ENCODE measurements at places on chromosomes 3 and 15.

- DNase-seq, result no peak
Measured at GRCh38 chr3:36792342-36792741, 28.0 kb upstream of the DCLK3 start.

DNA sequence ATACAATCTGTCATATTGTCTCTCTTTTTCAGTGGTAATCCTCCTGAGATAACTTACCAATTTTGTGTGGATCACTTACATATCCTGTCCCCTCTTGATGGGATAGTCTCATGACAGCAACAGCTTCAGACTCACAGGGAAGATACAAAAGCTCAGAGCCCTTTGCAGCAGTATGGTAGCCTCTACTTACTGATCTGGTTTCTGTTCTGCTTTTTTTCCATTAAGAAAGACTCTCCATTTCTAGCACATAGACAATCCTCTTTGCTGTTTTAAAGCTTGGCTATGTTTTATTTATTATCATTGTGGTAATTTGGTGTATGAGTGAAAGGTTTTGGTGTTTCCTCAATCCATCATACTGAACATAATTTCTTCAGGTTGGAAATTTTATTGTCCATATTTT, 25.4 kb upstream of the SOX14 start:
- DNase-seq, result no peak

DNA sequence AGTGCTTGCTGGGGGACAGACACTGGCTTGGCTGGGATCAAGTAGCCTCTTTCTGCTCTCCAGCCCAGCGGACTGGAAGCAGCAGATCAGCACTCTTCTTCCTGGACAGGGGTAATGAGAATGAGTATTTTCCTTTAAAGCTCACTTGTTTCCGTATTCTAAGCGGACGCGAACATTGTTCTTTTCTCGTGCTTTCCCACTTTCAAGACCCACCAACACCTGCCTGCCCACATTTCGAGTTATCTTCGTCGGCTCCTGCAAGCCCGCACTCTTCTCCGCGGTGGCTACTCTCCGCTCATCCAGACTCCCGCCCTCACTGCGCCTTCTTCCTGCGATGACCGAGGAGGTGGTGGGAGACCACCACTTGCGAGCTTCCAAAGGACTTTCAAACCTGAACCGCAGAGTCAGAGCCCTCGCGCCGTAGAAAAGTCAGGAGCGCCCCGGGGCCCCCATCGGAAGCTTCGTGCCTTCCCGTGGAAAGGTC, 1.6 kb upstream of the PPM1L start:
- no peak for DNase-seq

- no peak for DNase-seq
Measured at GRCh38 chr3:128878556-128879124, 780 bp upstream of the ACAD9 start.

- DNase-seq, result no peak
Measured at GRCh38 chr3:16377196-16377595, 112.2 kb downstream of the OXNAD1 start.

DNA sequence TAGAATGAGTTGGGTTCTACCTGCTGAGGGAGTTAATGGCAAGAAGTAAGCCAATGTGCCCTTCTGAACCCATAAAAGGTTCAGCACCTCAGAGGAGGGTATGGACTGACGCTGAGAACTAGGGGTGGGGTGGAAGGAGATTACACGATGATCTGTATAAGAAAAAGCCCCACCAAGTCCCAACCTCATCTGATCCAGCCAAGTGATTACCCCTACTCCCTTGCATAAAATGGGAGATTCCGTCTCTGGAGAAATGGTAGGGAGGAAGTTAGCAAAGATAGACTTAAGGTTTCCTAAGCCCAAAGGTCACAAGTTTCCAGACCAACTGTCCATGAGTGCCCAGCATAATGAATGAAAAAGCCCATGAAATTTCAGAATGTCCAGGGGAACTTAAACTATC, 7.1 kb upstream of the DVL3 start:
- no peak for DNase-seq

DNA sequence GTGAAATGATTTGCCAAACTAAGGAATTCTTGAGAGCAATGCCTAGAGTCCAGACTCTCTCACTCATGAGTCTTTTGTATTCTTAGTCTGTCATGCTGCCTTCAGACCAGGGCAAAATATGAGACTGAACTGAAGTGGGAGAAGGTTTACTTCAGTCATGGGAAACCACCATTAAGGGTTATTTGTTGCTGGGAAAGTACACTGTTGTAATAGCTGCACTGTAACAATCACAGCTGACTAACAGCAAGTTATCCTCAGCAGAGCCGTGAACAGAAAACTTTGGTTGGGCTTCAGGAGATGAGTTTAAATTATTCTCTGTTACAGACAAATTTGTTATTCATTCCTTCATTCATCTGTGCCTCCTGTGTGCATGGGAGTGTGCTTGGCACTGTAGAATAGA, 258.5 kb downstream of the ROBO2 start:
- DNase-seq, result no peak

GRCh38 chr3:39205131-39205530, 12.7 kb upstream of the XIRP1 start:
- no peak for DNase-seq

GRCh38 chr3:178465260-178466180, 70.7 kb upstream of the KCNMB2 start:
- no peak for DNase-seq

DNA sequence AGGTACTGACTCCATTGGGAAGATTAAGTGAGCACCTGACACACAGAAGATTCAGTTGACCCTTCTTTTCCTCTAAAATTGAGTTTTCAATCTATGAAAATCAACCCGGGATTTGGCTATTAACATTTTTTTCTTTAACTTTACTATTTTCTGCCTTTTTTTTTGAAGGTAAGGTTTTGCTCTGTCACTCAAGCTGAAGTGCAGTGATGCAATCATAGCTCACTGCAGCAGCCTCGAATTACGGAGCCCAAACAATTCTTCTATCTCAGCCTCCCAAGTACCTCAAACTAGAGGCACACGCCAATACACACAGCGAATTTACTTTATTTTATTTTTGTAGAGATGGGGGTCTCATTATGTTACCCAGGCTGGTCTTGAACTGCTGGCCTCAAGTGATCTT, 1029.5 kb downstream of the MCTP2 start:
- DNase-seq, result no peak

GRCh38 chr3:18445401-18446148, 20.4 kb upstream of the SATB1 start:
- DNase-seq, result peak; percentile 51

GRCh38 chr3:54905261-54905888, 22.5 kb downstream of the LRTM1 start:
- DNase-seq, result no peak

- no peak for DNase-seq
Measured at GRCh38 chr15:66757521-66757920, 55.5 kb downstream of the SMAD6 start.

DNA sequence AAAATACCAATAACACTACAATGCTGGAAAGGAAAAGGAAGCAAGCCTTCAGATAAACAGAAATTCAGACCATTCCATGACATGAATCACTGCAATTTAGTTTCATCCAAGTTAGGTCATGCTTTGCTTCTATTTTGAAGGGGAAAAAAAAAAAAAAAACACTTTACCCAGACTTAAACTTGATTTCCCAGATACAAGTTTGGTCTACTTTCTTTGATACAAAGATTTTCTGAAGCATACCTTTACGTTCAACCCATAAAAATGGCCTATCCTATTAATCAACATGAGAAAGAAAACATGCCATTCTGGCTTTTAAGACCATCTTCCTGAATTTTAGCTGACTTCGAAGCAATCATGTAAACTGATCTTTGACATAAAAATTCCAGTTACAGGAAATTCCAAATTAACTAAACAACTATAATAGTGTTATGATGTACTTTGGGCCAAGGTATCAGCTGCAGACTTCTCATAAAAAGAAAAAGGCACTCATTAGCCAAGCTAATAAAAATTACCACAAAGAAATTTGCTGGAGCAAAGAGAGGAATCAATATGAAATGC, 12.6 kb downstream of the OSBPL10 start:
- no peak for DNase-seq

- DNase-seq, result no peak
Measured at GRCh38 chr3:184608209-184608608, 46.6 kb downstream of the EPHB3 start.

DNA sequence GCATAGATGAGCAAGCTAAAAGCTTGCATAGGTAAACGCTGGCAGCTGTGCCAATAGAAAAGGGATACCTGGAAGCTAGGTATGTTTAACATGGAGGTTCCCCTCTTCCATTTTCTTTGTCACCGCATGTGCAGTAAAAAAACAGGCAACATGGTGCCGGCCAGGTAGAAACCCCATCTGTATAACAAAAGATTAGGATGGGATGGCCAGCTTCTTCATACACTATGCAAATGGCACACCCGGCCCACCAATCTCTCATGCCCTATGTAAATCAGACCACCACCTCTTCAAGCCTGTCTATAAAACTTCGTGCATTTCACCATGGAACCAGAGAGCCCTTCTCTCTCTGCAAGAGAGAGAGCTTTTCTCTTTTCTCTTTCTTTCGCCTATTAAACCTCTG, 224.3 kb upstream of the P2RY1 start:
- no peak for DNase-seq

- DNase-seq, result no peak
Measured at GRCh38 chr15:32642667-32643435, 1.3 kb downstream of the SCG5 start.

GRCh38 chr3:194870394-194871110, 184.9 kb downstream of the FAM43A start:
- DNase-seq, result no peak

DNA sequence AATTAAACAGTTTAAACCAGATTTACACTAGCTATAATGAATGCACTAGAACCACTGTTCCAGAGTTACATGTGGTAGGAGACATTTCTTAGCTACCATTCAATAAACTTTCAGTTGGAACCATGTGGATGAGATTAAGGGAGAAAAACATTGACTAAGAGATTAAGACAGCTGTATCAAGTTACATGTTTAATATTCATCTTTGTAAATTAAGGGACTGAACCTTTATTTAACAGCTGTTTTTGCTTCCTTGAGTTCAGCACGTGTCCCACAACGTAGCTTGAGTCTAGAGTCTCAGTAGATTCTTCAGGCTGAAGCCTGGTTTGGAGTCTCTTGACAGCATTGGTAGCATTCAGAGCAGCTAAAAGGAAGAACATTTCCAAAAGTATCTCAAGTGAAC, 27.2 kb upstream of the CFAP44 start:
- DNase-seq, result no peak

GRCh38 chr15:54456413-54456812, 478.2 kb downstream of the UNC13C start:
- DNase-seq, result no peak

DNA sequence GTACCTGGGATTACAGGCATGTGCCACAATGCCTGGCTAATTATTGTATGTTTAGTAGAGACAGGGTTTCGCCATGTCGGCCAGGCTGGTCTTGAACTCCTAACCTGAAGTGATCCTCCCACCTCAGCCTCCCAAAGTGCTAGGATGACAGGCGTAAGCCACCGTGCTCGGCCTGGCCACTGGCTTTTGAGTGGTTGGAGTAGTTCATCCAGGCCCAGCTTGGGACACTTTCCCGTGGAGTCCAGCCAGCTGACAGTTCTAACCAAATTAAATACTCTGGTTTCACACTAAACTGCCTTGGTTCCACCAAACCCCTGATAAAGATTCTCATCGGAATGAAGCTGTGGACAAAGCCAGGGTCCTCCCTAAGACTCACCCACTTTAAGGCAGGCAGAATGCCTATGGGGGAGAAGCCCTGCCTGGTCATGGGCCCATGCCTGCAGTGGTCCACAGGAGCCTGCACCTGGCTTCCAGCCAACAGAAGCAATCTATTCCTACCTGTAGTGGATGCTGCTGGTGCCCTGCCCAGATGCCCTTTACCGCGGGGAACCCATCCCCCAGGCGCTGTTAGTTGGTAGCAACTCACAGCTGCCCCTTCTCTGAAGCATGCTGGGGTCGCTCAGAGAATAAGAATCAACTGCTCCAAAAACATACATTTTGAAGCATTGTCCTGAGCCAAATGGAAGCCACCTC, 5.2 kb upstream of the SLC28A1 start:
- DNase-seq, result no peak

DNA sequence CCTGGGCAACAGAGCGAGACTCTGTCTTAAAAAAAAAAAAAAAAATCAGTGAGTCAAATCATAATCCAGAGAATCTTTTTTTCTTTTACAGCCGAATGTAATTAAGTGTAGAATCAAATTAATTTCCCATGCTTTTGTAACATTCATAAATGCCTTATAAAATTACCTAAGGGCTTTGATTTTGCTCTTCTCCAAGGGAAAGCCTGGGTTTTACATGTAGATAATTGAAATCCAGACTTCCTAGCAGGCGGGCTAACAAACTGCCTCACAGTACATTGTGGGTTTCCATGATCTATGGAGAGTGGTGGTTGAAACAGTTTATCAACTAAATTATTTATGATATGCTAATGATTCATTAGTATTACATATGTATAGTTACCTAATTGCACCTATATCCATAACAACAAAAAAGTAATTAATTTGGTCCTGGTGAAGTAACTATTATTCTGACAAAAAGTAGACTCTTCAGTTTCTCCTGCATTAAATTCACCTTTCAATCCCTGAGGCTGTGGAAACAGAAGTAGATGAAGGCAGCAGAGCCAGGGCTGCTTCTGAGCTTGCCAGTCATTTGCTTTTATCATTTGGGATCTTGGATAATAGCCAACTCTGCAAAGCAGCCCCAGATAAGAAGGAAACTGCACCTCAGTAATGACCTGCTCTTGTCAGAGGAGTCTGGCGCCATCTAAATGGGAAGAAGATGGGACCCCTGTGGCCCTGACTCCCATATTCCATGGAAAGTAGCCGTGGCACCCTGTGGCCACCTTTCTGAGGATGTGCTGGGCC, 9.5 kb downstream of the CCR9 start:
- no peak for DNase-seq

- DNase-seq, result no peak
Measured at GRCh38 chr3:148280623-148281242, 417.0 kb upstream of the AGTR1 start.

DNA sequence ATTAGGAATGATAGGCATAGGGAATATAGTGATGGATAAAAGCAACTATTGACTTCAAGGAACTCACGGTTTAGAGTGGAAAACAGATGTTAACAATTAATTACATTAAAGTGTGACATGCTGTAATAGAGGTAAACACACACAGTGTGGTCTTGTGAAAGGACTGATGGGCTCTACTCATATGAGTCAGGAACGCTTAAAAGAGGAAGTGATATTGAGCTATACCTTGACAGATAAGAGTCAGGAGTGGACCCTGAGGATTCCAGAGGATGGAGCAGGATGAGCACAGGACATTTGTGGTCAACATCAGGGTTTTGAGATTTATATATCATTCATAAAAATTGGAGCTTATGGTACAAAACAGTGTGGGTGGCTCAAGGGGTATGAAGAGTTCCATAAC, 11.0 kb downstream of the EXOG start:
- DNase-seq, result no peak

DNA sequence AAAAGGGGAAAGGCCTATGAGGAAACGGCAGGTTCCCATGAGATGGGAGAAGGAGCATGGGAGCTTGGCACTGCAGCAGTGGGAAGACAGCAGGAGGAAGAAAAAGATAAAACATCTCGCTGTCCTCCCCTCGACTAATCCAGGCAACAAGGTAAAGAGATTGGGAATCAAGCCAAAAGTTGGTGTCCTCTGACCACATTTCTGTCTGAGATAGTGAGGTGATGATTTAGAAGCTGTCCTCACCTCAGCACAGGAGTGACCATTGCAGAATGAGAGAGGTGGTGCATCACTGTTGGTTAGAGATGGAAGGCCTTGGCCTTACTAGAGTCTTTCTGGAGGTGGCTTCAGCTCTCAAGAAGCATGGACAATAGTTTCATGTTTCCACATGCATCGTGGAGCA, 226.6 kb upstream of the CCDC54 start:
- DNase-seq, result no peak

- DNase-seq, result no peak
Measured at GRCh38 chr3:123805101-123805500, 79.0 kb downstream of the MYLK start.
